AML-193 (cell line): ENCODE measurements at places on chromosomes 5 and 9.

DNA sequence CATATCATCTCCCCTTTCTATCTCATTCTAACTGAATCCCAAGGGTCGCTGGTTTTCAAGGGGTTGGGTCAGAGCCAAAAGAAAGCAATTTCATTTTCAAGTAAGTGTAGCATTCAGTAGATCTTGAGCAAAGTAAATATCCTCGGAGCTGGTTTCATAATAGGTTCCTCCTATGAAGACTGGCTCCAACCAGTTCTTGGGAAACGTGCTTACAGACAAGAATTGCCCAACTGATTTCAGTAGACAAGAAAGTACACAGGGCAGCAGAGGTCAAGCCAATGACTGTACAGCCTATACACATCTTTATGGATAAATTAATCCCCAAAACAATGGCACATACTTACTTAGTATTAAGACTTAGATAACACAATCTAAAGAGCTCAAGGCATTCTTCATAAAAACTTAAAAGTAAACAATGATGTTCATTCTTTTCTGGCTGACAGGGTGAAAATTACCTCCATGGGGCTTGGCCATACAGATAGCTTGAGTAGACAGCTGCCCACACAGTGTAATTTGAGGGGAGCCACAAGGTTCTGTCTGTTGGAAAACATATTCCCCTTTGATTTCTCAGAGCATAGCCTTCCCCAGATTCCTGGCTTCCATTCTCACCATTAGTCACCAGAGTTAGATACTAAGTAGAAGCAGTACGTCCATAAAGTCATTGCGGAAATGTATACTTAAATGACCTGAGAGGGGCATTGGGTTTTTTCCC lies 163.9 kb downstream of the ARRDC3 start:
- DNase-seq, result peak; percentile 97

DNA sequence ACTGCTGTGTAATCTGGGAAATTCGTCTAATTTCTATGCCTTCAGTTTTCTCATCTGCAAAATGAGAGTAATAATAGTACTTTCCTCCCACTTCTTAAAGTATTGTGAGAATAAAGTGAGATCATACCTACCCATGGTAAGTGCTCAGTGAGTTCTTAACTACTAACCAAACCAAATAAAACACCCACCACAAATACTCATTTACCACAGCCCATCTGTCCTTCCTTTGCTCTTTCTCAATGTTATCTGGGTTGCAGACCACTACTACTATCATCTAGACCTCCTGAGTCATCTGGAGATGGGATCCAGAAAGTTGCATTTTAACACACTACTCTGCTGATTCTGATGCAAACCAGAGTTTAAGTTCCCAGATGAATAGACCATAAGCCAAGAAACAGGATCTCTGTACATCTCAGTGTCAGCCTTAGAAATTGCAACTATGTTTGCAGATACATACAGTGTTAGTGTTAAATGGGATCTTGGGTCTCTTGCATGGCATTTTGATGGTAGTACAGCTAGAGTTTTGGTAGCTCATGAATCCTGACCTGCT lies 105.4 kb upstream of the ATP10B start:
- no peak for DNase-seq

- peak; percentile 29 for DNase-seq
Measured at GRCh38 chr5:21810737-21811316, 1042.3 kb downstream of the CDH12 start.

GRCh38 chr5:59596586-59597350 lies 296.8 kb downstream of the PDE4D start:
- DNase-seq, result peak; percentile 82

DNA sequence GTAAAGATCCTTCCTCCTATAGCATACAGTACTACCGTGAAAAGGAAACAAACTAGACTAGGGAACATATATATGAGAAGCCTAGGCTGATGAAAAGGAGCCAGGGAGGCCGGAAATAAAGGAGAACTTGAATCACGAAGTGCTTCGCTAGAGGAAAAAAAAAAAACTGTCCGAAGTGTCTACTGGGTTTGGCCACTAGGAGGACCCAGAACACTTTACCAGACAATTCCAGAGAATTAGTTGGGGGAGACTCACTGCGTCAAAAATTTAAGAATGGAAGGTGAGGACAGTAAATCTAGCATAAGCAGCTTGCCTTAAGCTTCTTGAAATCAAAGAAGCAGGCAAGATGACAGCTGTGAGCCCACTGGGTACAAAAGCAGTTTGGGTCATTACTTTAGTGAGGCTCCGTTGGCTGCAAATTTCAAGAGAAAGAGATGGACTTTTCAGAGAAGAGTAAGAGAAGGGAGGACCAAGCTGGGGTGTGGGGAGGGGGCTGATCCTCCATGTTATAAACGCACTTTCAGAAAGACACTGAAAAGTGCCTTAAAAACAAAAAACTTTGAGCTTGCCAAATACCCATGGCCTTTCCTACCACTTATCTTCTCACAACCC lies 47.4 kb downstream of the P4HA2 start:
- DNase-seq, result peak; percentile 60
